ENCODE measurements at places on chromosomes 1 and 21.

DNA sequence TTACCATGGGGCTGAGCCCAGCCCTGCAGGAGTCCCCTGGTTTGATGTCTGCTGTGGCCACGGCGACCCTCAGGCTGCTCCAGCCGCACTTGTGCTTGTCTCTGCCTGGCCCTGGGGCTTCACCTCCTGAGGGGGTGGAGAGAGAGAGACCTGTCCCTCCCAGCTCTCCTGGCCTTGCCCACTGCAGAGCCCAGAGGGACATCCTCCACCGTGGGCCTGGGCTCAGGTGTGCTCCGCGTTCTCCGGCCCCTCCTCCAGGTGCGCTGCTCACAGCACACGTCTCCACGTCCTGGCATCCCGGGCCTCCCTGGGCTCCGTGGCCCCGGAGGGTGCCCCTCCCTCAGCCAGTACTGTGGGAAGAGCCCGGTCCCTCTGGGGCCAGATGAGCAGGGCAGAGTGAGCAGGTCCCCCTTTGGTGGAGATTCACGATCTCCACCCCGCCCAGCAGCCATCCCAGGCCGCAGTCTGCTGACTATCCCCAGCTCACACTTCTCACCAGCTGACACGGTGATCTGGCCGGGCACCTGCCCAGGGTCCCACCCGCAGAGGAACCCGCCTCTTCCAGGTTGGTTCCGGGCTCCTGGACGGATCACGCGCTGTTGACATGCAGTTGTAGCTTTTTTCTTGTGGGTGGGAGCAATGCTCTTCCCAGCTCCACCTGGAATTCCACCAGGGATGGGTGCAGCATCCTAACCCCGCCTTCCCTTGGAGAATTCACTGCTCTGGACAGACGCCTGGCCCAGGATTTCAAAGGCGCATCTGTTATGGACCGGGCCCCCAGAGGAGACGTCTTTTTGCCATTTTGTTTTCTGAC, 41.8 kb upstream of the POFUT2 start:
- DNase-seq: peak; percentile 66

GRCh38 chr1:201184307-201185122, 6.1 kb upstream of the IGFN1 start:
- DNase-seq: no peak

DNA sequence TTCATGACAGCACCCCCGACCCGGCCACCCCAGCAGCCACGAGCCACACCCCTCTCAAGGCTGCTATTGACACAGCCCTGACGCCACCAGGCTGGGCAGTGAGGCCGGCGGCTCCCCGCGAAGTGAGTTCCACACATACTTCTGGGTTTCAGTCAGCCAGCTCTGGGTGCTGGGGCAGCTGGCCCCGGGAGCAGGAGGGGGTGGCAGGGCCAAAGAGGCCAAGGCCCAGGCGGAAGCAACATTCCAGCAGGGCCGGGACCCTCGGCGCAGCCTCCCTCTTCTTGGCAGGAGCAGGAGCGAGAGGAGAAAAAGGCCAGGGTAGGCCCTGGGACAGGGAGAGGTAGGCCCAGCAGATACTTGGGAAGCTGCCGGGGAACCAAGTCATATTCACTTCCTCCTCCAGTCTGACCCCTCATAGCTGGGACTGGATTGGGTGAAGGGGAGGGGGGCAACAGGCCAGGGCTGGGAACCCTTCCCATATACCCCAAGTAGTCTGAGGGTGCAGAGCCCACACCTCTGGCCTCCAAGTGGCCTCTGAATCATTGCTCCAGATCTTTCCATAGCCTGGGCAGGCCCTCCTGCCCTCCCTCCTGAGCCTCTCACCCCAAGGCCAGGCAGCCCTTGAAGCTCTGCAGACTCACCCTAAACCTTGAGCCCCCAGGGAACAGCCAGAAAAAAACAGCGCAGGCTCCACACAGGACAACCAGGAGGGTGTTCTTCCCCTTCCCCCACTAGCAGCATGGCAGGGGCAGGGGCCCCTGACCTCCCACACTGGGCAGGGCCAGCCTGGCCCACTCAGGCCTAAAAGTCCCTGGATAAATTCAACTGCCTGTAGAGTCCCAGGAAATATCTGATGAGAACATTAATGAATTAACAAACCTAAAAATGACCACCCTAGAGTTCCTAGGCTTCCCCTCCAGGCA, 5.7 kb downstream of the HSPG2 start:
- no peak for DNase-seq

- no peak for DNase-seq
Observed at GRCh38 chr21:32475162-32475812, 62.8 kb downstream of the EVA1C start.

DNA sequence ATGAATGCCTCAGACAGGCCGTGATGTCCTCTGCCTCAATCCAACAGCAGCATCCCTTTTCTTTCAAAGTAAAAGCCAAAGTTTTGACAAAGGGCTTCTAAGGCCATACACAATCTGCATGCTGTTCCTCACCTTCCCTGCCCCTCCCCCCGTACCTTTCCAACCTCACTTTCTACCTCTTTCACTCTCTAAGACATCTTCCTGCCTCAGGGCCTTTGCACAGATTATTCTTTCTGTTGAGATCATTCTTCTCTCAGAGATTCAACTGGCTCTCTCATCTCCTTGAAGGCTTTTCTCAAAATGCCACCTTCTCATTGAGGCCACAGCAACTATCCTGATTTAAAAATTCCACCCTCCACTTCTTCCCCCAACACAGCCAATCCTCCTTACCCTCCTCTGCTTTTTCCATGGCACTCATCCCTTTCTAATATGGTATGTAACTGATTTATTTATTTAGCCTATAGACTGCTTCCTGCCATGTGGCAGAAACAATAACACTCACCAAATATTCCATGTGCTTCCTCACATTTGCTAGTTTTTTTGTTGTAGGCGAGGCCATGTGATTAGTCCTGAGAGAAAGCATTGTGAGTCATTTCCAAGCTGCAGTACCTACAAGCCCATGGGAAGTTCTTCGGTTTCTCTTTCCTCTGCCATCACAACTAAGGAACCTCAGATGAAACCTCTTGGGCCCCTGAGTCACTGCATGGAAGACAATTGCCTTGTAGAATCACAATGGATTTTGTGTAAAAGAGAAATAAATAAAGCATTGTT, 58.7 kb upstream of the GADD45A start:
- DNase-seq: no peak

DNA sequence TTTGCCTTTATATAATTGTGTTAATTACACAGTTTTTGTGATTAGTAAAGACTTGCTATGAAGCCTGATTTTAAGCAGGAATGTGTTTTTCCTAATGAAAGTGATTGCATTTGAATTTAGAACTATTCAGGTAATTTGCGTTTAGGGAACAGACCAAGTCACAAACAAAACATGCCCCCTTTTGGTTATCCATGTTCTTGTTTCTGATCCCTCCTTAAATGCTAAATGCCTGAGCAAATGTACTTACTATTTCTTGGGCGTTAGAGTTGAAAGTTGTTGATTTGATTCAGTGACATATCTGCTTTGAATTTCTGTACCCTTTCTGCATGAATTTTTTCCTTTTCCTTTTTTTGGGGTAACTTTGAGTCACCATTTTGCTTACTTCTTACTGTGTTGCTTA, 5.2 kb downstream of the POU2F1 start:
- no peak for DNase-seq

GRCh38 chr21:28240586-28240985, 752.1 kb downstream of the LTN1 start:
- DNase-seq: no peak

DNA sequence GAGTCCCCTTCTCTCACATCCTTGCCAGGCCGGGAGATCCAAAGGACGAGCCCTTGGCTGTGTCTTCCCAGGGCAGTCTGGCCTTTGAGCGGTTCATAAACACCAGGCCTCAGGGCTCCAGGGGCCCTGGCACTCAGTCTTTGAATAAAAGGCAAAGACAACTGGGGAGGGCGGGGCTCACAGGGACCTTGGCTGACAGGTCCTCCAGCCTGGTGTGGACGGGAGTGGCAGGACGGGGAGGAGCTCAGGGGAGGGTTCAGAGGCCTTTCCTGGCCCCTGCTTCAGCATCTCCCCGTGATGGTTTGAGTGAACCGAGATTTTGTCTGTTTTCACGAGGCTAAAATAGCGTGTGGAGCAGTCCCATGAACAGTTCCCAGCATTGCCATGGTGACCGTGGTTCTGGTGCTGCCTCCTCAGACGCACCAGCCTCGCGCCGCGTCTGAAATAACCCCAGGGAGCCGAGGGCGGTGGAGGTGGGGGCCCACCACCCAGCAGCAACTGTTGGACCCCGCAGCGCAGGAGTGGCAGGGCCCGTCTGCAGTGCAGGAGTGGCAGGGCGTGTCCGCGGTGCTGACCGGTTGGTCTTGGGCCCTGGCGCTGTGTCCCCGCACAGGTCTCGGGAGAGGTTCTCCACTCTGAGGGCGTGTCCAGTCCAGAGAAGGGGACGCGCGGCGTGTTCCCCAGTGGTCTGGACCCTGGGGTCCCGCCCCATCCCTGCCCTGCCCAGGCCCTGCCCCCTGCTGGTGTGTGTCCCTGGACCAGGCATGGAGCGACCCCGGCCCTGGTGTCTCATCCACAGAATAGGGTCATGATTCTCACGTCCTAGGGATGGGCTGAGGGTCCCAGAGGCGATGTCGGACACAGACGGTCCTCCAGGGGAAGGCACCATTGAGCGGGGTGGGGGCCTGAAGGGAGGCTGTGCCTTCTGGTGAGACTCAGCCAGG, 7.1 kb upstream of the PRKCZ start:
- DNase-seq: no peak

All from left lobe of liver (tissue), 2 donors.